Stimulated activated CD8-positive, alpha-beta memory T cell treated with anti-CD3 and anti-CD28 coated beads, Interleukin-4, amount 100 ng/mL, for 1 hour (primary cell): ENCODE measurements at places on chromosomes 13 and 19.

DNA sequence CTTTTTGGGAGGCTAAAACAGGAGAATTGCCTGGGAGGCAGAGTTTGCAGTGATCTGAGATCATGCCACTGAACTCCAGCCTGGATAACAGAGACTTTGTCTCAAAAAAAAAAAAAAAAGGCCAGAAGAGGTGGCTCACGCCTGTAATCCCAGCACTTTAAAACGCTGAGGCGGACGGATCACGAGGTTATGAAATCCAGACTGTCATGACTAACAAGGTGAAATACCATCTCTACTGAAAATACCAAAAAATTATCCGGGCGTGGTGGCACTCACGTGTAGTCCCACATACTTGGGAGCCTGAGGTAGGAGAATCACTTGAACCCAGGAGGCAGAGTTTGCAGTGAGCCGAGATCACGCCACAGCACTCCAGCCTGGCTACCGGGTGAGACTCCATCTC, 39.9 kb downstream of the ZNF611 start:
- DNase-seq: no peak

DNA sequence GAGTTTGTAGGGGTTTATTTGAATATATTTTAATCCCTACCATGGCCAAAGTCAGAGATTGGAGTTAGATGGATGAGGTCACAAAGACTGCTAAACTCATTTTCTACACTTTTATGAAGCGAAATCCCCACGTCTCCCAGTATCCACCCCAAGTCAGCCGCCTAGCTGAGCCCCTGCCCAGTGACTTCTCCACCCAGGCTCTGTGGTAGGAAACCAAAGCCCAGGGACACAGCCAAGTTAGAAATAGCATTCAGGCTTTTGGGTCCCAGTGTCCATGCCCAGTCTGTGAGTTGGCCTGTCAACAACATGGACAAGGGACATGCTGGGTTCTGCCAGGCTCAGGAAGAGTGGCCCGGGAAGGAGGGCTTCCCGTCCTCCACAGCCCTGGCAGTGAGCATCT, 474.0 kb downstream of the FOXO1 start:
- no peak for DNase-seq

DNA sequence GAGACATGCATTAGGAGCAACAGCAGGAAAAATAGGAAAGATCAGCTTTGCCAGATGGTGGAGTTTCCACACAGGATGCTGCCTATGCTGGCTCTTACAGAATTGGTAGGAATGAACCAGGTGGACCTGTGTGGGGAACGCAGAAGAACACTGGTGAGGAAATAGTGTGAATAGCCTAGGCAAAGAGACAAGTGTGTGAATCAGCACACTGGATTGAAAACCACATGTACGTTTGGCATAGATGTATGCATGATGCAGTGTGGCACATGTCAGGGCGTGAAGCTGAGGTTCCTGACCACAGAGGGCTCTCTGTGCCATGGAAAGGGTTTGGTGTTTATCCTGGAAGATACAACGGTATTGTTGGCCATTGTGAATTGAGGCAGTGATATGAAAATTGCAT, 156.5 kb upstream of the SLC10A2 start:
- no peak for DNase-seq

DNA sequence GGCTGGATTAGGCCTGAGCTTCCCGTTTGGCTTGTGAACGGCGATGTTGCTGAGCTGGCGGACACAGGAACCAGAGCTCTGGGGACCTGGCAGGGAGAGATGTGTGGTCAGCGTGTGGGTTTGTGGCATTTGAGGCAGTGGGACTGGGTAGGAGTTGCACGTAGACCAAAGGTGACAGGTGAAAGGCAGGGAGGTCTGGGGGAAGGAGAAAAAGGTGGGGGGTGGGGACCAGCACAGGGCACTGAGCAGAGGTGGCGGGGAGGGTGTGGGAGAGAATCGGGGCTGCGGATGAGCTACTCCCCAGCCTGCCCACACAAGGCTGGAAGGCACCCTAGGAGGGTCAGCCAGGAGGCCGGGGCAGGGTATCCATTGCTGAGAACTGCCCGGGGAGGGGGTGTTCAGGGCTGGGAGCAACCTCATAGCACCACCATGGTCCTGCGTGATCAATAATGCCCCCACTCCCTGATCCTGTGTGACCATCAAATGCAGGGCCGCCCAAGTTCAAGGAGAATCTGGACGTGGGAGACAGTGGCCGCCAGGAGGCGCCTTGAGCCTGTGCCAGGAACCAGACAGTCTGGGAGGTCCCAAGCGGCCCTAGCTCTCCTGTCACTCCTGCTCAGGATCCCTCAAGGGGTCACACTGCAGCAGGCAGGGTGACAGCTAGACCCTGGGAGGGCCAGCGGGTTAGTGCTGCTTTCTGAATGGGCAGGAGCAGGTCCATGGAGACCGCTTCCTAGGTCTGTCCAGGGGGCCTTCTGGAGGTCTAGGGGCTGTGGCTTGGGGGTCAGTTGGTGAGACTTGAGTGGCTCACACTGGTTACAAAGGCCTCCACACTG, 12.8 kb upstream of the SELENOW start:
- no peak for DNase-seq

- peak; percentile 10 for DNase-seq
Observed at GRCh38 chr13:19862481-19863313, 752 bp downstream of the ZMYM5 start.

DNA sequence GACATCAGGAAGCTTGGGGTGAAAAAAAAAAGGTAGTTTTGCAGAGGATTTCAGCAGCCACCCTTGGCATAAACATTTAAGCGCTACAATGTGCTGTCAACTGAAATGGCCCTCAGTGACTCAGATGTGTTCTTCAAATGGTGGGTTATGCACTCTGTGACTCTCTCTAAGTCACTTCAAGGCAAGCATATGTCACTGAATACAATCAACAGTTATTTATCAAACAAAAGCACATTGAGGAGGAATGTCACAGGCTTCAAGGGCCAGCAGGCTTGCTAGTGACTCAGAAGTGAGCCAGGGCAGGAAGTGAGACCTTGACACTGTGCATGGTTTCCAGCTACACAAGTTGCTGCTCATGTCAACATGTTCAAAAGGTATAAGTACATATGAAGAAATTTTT, 523.7 kb upstream of the HTR2A start:
- DNase-seq: no peak

GRCh38 chr13:34747507-34747906, 194.6 kb upstream of the NBEA start:
- no peak for DNase-seq

DNA sequence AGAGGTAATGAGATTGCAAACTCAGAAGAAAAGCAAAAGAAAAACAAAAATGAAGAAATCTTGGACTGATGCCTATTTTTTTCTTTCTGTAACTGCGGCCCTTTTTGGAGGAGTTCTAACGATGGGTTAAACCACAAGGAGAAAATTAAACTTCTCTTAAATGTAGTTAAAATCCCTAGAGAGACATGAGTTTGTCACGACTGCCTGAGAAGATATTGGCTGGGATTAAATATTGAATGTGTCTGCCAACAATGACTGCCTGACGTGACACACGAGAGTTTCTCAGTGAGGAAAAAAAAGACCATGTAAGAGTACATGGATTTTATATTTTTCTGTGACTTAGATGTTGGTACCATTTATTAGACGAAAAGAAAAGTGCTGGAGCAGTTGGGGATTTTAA, 1013.4 kb downstream of the PCDH9 start:
- DNase-seq: no peak

- DNase-seq: no peak
Observed at GRCh38 chr13:31818236-31818635, 78.9 kb downstream of the RXFP2 start.

GRCh38 chr13:59416561-59416960, 747.2 kb downstream of the DIAPH3 start:
- no peak for DNase-seq

DNA sequence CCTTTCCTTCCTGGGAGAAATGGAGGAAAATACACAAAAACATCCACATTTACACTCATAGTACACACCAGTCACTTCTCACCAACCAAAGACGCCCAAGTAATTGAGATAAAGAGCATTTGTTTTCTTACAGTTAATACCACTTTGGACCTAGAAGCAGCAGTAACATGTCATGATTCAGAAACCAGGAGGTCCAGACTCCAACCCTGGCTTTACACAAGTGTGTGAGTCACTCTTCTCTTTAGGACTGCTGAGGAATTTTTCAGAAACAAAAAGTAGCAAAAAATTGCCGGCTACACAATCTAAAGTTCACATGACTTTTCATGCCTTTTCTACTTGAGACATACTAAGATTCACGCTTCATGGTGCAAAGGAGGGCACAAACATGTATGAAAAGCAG, 42.1 kb downstream of the TUBGCP3 start:
- no peak for DNase-seq
